Activated T-cell treated with anti-CD3 and anti-CD28 coated beads, Interleukin-2, amount 50 U/mL, for 72 hours (primary cell): ENCODE measurements at places on chromosomes 16 and 17. TPM values are rescaled to one million over a fixed set of nuclear protein-coding genes. Genes with fewer than 3 reads are reported as not detected.

DNA sequence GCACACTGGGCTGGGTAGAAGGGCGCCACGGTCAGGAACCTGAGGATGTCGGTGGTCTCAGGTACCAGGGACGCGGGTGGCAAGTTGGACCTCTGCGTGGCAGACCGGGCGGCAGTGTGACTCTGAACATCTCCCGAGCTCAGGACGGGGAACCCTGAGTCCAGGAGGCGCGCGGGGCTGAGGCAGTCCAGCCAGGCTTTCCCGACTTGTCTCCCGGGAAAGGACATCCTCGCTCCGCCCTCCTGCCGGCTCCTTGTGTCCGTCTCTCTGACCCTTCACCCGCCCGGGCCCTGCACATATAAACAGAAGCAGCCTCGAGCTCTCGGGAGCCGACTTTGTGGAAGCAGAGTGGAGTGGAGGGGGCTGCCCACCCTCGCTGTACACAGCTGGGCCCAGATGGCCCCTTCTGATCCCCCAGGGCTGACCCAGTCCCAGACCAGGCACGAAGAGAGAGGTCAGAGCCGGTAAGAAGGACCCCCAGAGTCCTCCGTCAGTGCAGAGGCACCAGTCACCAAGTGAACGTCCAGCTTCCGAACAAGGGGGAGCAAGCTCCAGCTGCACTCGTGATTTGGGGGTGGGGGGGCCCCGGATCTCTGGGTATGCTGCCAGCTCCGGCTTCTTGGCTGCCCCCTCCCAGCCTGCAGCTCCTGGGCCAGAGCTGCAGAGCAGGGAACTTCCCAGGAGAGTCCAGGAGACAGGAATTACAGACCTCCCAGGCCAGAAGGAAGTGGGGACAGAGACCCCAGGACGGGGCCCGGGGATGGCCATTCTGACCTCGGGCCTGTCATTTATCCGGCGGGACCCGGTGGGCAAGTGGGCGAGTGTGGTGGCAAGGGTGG, 8.5 kb upstream of the P2RX1 start:
- no peaks in the 10 kb centered on the region for H3K27me3 ChIP-seq
- no peak for DNase-seq
- H3K4me1 ChIP-seq: no peaks in the 10 kb centered on the region
- H3K4me3 ChIP-seq: no peak overlapping the region

- no peaks in the 10 kb centered on the region for H3K36me3 ChIP-seq
- DNase-seq: no peak
- H3K4me1 ChIP-seq: no peaks in the 10 kb centered on the region
- H3K27ac ChIP-seq: no peak overlapping the region
Observed at GRCh38 chr16:27849621-27850020, 213.9 kb downstream of the GSG1L start.

- H3K27me3 ChIP-seq: peaks cover 62% of the 10 kb centered on the region
- peaks cover 6% of the 10 kb centered on the region for H3K4me1 ChIP-seq
- no peak for DNase-seq
Observed at GRCh38 chr17:66865151-66865550, 30.2 kb downstream of the CACNG5 start.

DNA sequence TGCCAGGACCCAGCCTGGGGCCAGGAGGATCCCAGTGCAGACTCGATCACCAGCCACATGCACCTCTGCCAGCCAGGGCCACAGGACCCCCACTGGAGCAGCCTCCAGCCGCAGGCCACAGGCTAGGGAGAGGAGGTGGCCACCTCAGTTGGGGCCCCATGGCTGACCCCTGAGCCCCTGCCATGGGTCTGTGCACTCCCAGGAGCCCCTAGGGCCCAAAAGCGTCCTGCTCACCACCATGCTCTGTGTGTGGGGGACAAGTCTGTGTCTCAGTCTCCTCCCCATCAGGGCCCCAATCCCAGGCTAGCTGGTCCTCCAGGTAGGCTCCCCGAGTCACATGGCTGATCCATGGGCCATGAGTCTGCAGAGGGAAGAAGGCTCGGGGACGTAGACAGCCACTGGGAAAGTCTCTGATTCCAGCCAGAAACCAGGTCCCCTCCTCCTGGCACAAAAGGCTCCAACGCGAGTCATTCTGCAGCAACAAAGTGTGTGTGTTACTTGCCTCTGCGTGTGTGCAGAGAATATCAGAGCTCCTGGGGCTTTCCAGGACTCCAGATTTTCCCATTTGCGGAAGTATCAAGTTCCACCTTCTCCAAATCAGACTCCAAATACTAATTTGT, 6.1 kb upstream of the PRSS8 start:
- H3K27ac ChIP-seq: peak overlapping the region; percentile 64
- peak; percentile 11 for DNase-seq
- H3K36me3 ChIP-seq: no peaks in the 10 kb centered on the region
- H3K4me3 ChIP-seq: peak overlapping the region; percentile 67
- H3K4me1 ChIP-seq: peaks cover 20% of the 10 kb centered on the region
- no peaks in the 10 kb centered on the region for H3K27me3 ChIP-seq

- DNase-seq: no peak
- H3K27me3 ChIP-seq: no peaks in the 10 kb centered on the region
- no peak overlapping the region for H3K4me3 ChIP-seq
- H3K4me1 ChIP-seq: peaks cover 8% of the 10 kb centered on the region
- H3K36me3 ChIP-seq: no peaks in the 10 kb centered on the region
Observed at GRCh38 chr17:51071556-51071955, 49.1 kb downstream of the SPAG9 start.

- H3K36me3 ChIP-seq: peaks cover 10% of the 10 kb centered on the region
- H3K27me3 ChIP-seq: no peaks in the 10 kb centered on the region
- H3K4me1 ChIP-seq: no peaks in the 10 kb centered on the region
- no peak overlapping the region for H3K27ac ChIP-seq
- H3K4me3 ChIP-seq: no peak overlapping the region
- no peak for DNase-seq
Observed at GRCh38 chr16:24116046-24116776, 139.9 kb upstream of the CACNG3 start.

GRCh38 chr17:8753976-8754440, 4.3 kb downstream of the SPDYE4 start:
- no peak overlapping the region for H3K4me3 ChIP-seq
- H3K4me1 ChIP-seq: no peaks in the 10 kb centered on the region
- H3K36me3 ChIP-seq: no peaks in the 10 kb centered on the region
- peaks cover 18% of the 10 kb centered on the region for H3K27me3 ChIP-seq

GRCh38 chr16:31413381-31413780, 14.8 kb downstream of the COX6A2 start:
- no peak overlapping the region for H3K27ac ChIP-seq
- H3K4me1 ChIP-seq: no peaks in the 10 kb centered on the region

CETP gene
- 0.36 TPM for total RNA-seq

RNF112 gene
- total RNA-seq: 1.6 TPM

ZC3H7A gene
- total RNA-seq: 96.3 TPM

DNAI2 gene
- 1.4 TPM for total RNA-seq

DNAAF1 gene
- total RNA-seq: 0.19 TPM

RUNDC3A gene
- 0.35 TPM for total RNA-seq

- no peaks in the 10 kb centered on the region for H3K4me1 ChIP-seq
- no peak overlapping the region for H3K27ac ChIP-seq
- no peak overlapping the region for H3K4me3 ChIP-seq
- DNase-seq: no peak
- H3K36me3 ChIP-seq: peaks cover 4% of the 10 kb centered on the region
Observed at GRCh38 chr16:12356632-12357340, 380.3 kb downstream of the SNX29 start.

TMEM231 gene
- total RNA-seq: 9.6 TPM

DNA sequence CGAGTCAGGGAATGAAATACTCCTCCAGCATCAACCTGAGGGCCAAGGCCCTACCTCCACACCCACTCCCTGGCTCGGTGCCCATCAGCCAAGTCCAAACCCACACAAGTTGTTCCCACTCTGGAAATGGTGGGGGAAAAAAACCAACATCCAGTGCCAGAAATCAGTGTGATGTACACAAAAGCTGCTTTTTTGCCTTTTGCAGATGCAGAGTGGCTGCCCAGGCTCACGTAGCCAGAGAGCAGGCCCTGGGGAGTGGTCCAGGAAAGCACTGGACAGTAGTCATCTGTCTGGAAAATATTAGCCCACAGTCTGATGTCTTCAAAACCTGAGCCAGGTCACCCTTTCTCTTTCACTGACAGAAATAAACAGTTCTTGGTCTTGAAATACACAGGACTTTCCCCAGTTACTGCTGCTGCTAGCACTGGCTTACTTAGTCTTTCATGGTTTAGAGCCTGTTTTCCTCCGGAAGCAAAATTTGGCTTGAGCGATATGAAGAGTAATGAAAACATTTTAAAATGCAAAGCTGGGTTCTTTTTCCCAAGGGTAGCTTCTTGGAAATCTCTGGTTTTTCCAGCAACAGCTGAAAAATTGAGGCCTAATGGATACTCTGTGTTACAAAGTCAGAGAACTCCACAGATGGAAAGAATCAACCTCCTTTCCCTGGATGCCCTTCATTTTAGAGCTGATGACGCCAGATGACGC, 18.2 kb upstream of the NOS2 start:
- no peak for DNase-seq
- H3K4me3 ChIP-seq: no peak overlapping the region
- no peak overlapping the region for H3K27ac ChIP-seq
- H3K36me3 ChIP-seq: peaks cover 15% of the 10 kb centered on the region
- H3K4me1 ChIP-seq: peaks cover 10% of the 10 kb centered on the region

- DNase-seq: no peak
- H3K4me3 ChIP-seq: no peak overlapping the region
- no peaks in the 10 kb centered on the region for H3K36me3 ChIP-seq
- H3K27ac ChIP-seq: no peak overlapping the region
- H3K27me3 ChIP-seq: peaks cover 9% of the 10 kb centered on the region
- no peaks in the 10 kb centered on the region for H3K4me1 ChIP-seq
Observed at GRCh38 chr17:27954548-27955495, 61.7 kb upstream of the LYRM9 start.

- no peak for DNase-seq
- no peak overlapping the region for H3K4me3 ChIP-seq
- H3K4me1 ChIP-seq: peaks cover 16% of the 10 kb centered on the region
- H3K27me3 ChIP-seq: peaks cover 24% of the 10 kb centered on the region
- H3K27ac ChIP-seq: no peak overlapping the region
- no peaks in the 10 kb centered on the region for H3K36me3 ChIP-seq
Observed at GRCh38 chr17:39213852-39214251, 11.9 kb downstream of the STAC2 start.

GRCh38 chr16:72985995-72986394, 61.9 kb downstream of the ZFHX3 start:
- H3K36me3 ChIP-seq: no peaks in the 10 kb centered on the region
- H3K4me1 ChIP-seq: no peaks in the 10 kb centered on the region
- no peak overlapping the region for H3K4me3 ChIP-seq

KRTAP1-1 gene
- total RNA-seq: not detected

DNA sequence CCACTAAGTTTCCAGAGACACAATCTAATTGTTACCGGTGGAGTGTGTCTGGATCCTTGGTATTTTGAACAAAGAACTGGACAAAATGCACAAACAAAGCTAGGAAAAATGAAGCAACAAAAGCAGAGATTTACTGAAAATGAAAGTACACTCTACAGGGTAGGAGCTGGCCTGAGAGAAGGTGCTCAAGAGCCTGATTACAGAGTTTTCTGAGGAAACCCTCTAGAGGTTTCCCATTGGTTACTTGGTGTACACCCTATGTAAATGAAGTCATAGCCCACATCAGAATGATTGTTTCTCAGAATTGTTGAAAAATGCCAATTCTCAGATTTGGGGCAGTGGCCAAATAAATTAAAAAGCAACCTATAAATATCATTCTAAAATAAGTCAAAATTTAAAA, 436.4 kb downstream of the KCNJ18 start:
- DNase-seq: no peak
- H3K27me3 ChIP-seq: no peaks in the 10 kb centered on the region
- H3K4me1 ChIP-seq: no peaks in the 10 kb centered on the region
- no peak overlapping the region for H3K27ac ChIP-seq
- H3K4me3 ChIP-seq: no peak overlapping the region

DNA sequence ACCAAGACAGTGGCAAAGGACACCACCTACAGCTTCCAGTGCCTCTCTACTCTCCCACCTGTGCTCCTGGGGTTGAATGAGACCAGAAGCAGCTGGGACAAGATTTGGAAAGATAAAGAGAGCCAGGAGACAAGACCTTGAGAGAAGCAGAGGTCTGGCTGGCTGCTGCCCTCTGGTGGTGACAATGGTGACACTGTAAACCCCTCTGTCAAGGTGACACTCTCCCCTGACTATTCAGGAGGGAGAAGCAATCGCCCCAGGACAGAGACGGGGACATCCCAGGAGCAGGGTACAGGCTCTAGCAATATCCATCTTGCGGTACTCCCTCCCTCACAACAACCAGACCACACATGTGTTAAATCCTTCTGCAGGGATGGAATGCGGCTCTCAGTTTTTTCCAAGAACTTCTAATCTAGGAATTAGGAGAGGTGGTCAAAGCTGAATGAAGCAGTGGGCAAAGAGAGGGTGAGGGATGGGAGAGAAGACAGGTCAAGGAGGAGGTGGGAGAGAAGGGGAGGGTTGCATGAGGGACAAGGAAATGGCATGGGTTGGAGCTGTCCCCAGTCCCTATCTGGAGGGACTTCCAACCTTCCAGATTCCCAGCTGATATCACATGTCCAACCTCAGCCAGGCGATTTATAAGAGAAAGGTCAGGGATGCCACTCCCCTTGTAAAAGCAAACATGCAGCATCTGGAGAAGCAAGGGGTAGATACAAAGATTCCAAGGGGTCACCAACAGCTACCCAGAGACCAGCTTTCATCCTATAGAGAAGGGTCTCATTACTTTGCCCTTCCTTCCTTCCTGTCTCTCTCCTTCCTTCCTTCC, 2.9 kb downstream of the PHOSPHO1 start:
- DNase-seq: peak; percentile 81
- H3K4me3 ChIP-seq: no peak overlapping the region
- no peak overlapping the region for H3K27ac ChIP-seq

PPM1E gene
- total RNA-seq: 0.07 TPM

DNA sequence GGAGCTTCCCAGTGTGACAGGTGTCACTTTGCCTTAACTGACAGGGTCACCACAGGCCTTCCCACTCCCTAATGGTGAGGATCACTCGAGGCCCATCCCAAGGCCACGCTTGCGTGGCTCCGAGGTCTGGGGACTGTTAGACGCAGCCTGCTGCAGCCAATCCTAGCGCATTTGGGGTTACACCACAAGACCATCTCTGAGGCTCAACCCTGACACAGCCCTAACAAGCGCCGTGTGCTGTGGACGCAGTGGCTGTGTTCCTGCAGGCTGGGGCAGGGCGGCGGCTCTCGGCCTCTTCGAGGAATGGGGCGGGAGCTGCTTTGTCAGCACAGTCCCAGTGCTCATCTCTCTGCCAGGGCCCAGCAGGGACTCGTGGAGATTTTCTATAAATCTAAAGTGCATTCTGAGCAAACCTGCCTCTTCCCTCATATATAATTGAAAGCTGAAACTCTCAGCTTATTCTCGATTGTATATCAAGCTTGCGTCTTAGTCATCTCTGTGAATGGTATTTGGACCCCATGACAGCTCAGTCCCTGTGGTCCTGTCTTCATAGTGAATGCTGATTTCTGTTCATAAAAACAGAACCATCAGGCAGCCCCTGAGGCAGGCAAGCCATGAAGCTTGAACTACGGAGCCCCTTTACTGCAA, 65.8 kb upstream of the CHMP6 start:
- no peaks in the 10 kb centered on the region for H3K27me3 ChIP-seq
- DNase-seq: no peak
- H3K27ac ChIP-seq: no peak overlapping the region
- H3K4me1 ChIP-seq: no peaks in the 10 kb centered on the region
- no peak overlapping the region for H3K4me3 ChIP-seq
